ENCODE measurements at places on chromosomes 2 and 18. TPM values are rescaled to one million over a fixed set of nuclear protein-coding genes. Genes with fewer than 3 reads are reported as not detected.
A peak's percentile ranks its signal among the peaks of the same experiment; 100 is the strongest.

The GATA6 gene
- total RNA-seq: 10.9 TPM

The ACMSD gene
- total RNA-seq: not detected

DNA sequence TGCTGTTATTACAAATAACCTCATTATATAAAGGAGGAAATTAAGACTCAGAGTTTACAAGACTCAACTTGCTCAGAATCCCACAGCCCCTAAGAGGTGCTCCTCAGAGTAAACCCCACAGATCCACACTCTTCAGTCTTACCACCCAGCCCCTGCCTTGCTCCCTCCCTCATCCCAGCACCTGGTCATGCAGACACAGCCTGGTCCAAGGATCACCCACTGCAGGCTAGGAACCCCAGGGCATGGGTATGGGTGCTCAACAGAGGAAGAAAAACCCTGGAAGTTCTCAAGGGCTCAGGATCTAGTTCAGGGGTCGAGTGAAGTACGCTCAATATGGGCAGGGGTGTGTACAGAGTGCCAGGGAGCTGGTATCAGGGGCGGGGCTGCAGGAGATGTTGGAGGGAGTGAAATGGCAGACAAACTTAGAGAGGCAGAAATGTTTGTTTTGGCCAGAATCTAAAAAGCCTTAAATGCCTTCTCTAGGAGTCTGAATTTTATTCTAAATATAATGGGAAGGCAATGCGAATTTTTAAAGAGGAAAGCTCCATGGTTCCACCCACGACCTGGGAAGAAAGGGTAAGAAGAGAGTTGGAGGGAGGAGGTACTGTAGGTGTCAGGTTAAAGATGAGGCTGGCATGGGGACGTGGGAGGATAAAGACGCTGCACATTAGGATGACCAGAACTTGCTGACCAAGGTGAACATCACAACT is 79.1 kb upstream of the MGAT4A start:
- DNase-seq: no peak

The COL4A4 gene
- total RNA-seq: 0.36 TPM

DNA sequence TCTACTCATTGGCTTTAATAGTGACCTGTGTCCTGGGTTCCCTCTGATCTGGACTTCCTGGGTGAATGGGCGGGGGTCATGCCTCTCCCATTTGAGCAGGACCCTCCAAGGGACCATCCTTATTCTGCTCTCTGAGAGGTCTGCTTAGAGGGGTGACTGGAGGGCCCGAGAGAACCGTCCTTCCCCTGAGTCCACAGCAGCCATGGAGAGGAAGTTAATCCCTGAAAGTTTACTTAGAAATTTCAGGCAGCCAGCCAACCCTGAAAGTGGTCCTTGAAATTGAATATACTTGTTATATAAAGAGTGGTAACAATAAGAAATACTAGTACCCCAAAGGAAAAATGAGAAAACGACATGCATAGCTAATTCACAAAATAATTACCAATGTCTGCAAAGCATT is 226.1 kb downstream of the DYSF start:
- no peak for DNase-seq

- peak; percentile 72 for DNase-seq
Observed at GRCh38 chr2:131050896-131051295, 42.4 kb downstream of the FAM168B start.

GRCh38 chr18:13425357-13426091 is 207.0 kb downstream of the LDLRAD4 start:
- DNase-seq: no peak

- DNase-seq: no peak
Observed at GRCh38 chr2:56286936-56287335, 103.1 kb downstream of the CCDC85A start.

GRCh38 chr2:68565273-68565672 is 78.1 kb upstream of the PROKR1 start:
- DNase-seq: no peak

The NEU2 gene
- total RNA-seq: not detected

The PTMA gene
- 459 TPM for total RNA-seq

DNA sequence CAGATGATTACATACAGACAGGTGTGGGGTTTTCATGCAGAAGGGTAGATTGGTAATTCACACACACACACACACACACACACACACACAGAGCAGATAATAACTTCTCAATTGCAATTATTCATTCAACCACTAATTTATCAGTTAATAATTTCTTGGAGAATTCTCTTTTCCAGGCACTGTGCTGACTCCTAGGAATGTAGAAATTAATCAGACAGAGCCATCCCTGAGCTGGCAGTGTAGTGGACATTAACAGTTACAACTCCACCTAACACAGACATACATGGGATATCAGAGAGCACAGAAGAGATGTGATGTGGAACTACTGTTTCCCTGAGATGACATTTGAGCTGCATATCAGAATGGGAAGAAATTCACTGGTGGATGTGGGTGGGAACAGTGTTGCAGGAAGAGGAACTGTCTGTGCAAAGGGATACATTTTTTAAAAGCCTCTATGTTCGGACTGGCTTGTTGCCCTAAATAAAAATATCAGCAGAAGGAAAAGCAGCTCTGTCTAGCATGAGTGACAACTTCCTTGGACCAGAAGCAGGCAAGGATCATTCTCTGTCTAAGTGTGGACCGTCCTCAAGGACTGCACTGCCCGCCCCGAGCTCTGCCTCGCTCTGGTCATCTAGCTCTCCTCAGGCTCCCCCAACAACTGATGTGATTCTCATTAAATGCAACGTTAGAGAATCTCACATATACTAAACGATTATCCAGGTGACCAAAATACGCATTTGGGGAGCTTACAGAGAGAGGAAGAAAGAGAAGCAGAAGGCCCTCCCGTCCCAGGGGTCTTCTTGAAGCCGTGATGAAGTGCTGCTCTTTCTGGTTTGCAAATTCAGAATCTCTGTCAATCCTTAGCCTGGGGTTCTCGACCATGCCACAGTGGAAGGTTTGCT is 173.4 kb upstream of the TRIB2 start:
- no peak for DNase-seq

The PROC gene
- 0.29 TPM for total RNA-seq

The LONRF2 gene
- under 0.01 TPM for total RNA-seq

GRCh38 chr18:8397034-8397433 is 212.2 kb upstream of the RAB12 start:
- DNase-seq: no peak

The ZC3H8 gene
- total RNA-seq: 8.0 TPM

The SPDYA gene
- total RNA-seq: 0.59 TPM

The IRS1 gene
- 24.5 TPM for total RNA-seq

- DNase-seq: no peak
Observed at GRCh38 chr2:191824398-191824797, 22.5 kb downstream of the CAVIN2 start.

The TLX2 gene
- under 0.01 TPM for total RNA-seq

DNA sequence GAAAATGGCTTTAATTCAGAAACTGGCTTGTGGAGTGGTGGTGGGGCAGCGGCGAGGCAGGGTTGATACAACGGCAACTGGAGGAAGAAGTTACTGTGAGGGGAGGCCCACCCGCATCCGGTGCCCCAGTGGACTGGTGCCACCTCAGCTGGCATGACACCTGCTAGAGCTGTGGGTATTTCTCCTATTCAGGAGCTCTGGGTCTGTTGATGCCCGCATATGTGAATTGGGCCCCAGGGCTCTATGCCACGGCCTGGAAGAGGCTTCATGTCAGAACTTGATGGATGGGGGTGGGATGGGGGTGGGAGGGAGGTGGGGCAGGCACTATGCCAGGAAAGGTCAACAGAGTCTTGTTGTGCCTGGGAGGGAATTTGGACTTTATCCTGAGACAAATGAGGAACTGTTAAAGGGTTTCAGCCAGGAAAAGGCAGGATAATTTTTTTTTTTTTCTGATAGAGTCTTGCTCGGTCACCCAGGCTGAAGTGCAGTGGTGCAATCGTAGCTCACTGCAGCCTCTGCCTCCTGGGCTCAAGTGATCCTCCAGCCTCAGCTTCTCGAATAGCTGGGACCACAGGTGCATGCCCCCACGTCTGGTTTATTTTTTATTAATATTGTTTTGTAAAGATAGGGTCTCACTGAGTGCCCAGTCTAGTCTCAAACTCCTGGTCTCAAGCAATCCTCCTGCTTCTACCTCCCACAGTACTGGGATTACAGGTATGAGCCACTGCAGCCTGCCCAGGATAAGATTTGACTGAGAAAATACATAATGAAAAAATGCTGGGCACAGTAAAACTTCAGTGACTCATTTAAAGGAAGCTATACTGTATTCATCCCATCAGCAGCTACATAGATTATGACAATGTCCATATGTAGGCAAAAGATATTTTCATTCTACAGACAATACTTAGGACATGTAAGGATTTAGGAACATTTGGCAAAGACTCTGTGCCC is 52.6 kb downstream of the SH2D6 start:
- DNase-seq: no peak

Data from osteoblast (primary cell).